ENCODE measurements at places on chromosomes 2 and 18.

GRCh38 chr18:62939926-62940325 lies 224.6 kb downstream of the PHLPP1 start:
- no peak for DNase-seq

DNA sequence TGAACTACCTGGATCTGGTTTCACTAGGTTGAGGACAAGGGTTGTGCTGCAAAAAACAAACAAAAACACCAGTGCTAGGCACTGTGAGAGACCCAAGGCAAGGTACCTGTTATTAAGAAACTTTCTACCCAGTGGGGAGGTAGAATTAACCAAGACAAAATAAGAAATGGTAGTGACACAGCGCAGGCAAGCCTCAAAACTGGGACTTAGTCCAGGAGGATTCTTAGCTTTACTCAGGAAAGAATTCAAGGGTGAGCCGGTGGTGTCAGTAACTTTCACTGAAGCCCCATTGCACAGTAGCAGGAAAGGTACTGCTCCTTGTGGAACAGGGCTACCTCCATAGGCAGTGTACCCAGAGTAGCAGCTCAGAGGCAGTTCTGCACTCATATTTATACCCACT lies 131.6 kb downstream of the SCG2 start:
- DNase-seq = no peak

DNA sequence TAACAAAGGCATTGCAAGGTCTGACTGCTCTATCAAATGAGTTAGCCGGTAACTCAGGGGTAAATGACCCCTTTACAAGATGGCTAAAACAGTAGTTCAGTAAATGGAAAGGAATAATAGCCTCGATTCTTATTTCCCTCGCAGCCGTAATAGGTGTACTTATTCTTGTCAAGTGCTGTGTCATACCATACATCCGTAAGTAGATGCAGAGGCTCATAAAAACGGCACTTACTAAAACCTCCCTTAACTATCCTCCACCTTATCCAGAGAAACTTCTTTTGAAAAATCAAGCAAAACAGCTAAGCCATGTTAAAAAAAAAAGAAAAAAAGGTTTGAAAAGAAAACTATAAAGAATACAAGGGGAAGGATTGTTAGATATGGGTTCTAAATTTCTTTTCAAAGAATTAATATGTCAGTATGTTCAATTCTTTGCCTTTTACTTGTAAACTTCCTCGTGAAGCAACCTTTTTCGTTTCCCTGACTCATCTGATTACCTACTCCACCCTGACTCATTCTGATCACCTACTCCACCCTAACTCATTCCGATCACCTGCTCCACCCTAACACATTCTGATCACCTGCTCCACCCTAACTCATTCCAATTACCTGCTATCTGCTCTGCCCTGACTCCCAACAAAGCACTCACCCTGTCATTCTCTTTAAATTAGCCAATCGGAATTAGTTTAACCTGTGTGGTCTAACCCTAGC lies 127.5 kb downstream of the SPAG16 start:
- peak; percentile 31 for DNase-seq

DNA sequence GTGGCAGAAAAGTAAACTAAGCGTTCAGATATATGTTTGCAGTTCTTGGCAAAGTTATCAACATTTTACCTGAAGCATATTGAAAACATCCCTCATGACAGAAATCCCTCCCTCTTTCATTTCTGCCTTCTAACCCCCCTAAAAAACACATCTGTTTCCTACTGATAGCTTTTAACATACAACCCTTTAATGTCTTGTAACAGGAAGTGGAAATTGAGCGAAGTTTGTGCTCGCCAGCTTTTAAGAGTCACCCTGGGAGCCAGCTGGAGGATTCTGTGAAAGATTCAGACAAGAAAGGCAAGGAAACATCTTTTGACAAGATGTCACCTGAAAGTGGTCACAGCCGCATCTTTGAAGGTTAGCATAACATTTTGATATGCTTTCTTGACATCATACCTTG lies 247.4 kb downstream of the XIRP2 start:
- no peak for DNase-seq

- no peak for DNase-seq
Observed at GRCh38 chr18:42281124-42281523, 326.1 kb downstream of the PIK3C3 start.

- DNase-seq = peak; percentile 84
Observed at GRCh38 chr2:101827246-101827645, 129.7 kb downstream of the MAP4K4 start.

- DNase-seq = no peak
Observed at GRCh38 chr2:16250466-16250865, 310.1 kb downstream of the MYCN start.

GRCh38 chr2:126831234-126832005 lies 67.3 kb upstream of the TEX51 start:
- peak; percentile 34 for DNase-seq

DNA sequence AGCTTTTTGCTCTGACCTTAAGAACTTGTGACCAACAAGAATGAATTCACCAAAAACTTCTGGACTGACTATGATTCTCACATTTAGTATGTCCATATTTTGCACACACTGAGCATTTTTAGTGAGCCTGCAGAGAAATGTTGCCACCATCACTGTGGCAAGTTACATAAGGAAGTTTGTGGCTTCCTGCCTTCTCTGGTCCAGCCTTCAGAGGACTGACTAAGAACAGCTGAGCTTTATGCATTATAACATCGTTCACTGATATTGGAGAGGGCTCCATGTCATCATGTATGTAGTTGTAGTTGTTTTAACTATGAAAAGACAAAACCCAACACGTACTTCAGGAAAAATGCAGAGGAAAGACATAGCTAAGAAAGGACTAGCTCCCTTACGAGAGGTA lies 218.0 kb upstream of the CRIM1 start:
- no peak for DNase-seq

DNA sequence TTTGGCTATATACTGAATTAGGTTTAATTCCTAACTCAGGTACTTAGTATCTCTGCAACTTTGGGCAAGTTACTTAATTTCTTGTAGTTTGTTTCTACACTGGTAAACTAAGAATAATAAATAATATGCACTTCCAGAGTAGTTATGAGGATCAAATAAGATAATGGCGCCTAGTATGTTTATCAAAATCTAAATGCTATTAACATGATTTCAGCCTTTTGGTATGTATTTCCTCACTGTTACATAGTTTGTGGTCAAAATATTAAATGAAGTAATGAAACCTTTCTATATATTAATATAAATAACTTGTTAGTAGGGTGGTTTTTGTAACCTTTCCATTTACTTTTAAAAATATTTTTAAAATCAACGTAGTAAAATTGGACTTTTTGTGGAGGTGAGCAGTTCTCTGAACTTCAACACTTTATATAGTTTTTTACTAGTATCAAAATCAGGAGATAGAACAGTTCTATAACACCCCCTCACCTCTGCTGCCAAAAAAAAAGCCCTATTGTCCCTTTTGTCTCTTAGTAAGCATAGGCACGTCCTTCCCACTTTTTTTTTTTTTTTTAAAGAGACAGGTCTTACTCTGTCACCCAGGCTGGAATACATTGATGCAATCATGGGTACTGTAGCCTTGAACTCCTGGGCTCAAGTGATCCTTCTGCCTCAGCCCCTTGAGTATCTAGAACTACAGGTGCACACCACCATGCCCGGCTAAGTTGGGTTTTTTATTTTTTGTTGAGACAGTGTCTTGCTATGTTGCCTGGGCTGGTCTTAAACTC lies 44.8 kb downstream of the RAB3GAP1 start:
- DNase-seq = no peak

- DNase-seq = no peak
Observed at GRCh38 chr2:181446985-181447384, 10.2 kb upstream of the ITGA4 start.

GRCh38 chr2:174840436-174840835 lies 76.2 kb upstream of the CHRNA1 start:
- DNase-seq = no peak

Measured in SW480 (cell line).